ENCODE measurements at places on chromosomes 2 and 18. TPM values are rescaled to one million over a fixed set of nuclear protein-coding genes. Genes with fewer than 3 reads are reported as not detected.

Gene BOLL
- not detected for total RNA-seq

DNA sequence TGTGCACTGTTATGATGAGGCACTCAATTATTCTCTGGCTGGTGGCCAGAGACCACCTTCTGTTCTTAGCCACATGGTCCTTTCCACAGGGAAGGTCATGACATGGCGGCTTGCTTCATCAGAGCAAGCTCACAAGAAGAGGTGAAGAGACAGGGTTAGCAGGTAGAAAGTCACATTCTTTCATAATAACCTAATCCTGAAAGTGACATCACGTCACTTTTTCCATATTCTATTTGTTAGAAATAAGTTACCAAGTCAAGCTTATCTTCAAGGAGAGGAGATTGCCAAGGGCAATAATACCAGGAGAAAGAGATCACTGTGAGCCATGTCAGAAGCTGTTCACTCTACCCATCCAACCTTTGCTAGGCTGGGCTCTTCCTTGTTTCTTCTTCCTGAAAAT, 139.4 kb downstream of the OSR1 start:
- DNase-seq = no peak

Gene PMS1
- 6.3 TPM for total RNA-seq

Gene NETO1
- not detected for total RNA-seq

Gene EPB41L3
- 40.3 TPM for total RNA-seq

- no peak for DNase-seq
Measured at GRCh38 chr2:170217778-170218251, 39.9 kb downstream of the MYO3B start.

GRCh38 chr2:178523596-178524134, 43.4 kb downstream of the PLEKHA3 start:
- no peak for DNase-seq

GRCh38 chr2:27747827-27748352, 23.6 kb upstream of the MRPL33 start:
- no peak for DNase-seq

DNA sequence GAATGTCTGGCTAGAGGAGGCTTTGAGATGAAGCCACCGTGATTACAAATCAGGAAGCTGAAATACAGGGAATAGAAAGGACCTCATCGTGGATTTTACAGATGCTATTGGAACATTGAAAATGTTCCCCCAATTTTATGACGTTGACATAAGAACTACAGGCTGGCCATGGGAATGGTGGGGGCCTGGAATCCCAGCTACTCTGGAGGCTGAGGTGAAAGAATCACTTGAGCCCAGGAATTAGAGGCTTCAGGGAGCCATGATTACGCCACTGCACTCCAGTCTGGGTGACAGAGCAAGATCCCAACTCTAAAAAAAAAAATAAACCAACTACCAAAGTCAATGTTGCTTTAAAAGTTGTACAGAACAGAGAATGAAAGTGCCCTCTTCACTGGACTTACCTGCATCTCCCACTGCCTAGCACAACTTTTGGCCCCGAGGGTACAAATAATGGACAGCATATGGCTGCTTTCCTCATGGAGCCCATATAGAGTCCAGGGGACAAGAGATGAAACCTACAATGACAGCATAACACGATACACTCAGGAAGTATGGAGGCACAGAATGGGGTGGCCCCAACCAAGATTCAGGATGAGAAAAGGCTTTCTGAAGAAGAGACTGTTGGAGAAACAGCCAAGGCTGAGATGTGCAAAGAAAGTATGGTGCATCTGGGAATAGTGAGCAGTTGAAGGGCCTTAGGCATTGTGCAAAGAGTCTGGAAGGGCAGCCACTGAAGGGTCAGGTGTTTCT, 254.8 kb downstream of the MYCN start:
- DNase-seq = no peak

DNA sequence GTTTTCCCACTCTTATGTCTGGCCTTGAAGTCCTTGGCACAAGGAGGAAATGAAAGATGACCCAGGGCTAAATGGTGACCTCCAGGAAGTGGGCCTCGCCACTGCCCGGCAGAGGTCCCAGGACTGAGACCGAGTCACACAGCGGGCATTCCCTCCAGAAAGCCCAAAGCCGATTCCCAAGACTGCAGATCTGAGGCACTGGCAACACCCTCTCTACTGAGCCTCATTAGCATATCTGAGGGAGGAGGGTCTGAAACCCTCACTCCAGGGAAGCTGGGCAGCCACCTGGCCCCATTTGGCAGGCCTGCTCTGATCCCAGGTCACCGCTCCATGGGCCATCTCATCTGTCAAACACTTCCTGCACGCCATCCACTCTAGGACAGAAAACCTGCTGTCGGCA, 29.1 kb downstream of the FAM178B start:
- DNase-seq = no peak

GRCh38 chr2:133568172-133568571, at the start of gene NCKAP5:
TSS of gene NCKAP5 (minus strand) at chr2:133568463. CDS start at chr2:133517526, 50,937 bp downstream.
- DNase-seq = no peak

Gene CD302
- 19.3 TPM for total RNA-seq

- DNase-seq = peak; percentile 43
Measured at GRCh38 chr2:3519255-3520205, at the start of gene ADI1. TSS of gene ADI1 (minus strand) at chr2:3519531. CDS start at chr2:3519487, 44 bp downstream.

GRCh38 chr18:3269241-3269913, 7.4 kb downstream of the MYL12B start:
- no peak for DNase-seq

DNA sequence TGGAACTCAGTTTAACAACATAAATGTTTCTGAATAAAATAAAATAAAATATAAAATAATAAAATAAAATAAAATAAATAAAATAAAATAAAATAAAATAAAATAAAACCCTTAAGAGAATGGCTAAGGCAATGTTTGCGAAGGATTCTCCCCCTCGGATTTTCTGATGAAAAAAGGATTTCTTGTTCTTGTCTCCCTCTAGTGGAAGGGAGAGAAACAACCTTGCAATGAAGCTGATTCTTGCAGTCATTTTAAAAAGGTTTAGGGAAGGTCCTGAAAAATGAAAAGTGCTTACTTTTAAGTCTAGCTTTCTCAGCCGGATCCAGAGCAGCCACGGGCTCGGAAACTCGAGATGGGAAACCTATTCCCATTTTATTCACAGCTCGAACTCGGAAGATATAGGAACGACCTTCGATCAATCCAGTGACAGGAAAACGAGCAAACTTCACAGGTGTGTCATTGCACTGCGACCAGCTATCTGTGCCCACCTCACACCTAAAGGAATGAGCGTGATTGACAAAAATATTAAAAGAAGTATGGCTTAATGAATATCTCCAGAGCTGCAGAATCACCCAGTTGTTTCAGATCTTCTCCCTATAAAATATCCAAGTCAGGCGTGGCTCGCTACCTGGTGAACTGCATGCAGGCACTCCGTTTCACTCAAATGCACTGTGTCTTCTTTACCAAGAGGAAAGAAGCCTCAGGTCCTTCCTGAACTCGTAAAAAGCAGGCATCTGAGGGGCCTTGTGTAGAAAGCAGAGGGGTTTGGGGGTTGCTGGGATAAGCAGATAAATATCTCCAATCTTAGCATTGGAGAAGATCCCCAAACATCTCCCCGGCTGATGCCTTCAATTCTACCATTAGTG, 68.1 kb downstream of the MYOM1 start:
- no peak for DNase-seq

DNA sequence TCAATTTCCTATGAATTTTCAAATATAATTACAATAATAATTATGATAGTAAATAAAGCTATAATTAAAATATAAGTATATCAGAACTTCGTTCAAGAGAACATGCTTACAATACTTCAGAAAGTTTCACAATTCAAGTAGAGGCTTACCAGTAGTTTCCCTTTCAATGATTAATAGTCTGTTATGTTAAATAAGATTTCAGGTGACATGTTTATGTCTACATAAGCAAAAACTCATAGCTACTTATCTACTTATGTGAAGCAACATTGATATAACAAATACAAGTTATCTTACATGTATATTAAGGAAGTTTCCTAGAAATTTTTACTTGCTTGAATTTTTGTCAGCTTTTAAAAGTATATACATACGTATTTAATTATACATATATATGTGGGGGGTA, 4.5 kb upstream of the COL3A1 start:
- DNase-seq = no peak

- no peak for DNase-seq
Measured at GRCh38 chr2:127712999-127713398, 11.7 kb downstream of the SFT2D3 start.

DNA sequence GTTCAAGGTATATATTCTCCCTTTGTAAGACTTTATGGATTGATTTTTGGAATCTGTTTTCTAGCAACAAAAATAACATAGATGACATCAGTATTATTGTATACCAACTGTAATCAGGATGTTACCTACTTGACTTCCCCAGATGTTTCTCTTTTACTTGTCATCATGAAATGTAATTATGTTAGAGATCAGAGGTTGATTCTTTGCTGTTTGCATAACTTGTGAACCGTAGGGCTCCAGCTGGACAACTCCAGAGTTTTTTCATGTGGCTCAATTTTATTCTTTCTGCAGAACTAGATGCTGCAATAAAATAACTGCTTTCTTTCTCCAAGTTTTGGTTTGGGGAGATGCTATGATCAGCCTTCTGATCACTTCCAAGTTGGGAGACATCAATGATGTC, 58.1 kb downstream of the SPOPL start:
- DNase-seq = no peak

Gene RAX
- not detected for total RNA-seq

DNA sequence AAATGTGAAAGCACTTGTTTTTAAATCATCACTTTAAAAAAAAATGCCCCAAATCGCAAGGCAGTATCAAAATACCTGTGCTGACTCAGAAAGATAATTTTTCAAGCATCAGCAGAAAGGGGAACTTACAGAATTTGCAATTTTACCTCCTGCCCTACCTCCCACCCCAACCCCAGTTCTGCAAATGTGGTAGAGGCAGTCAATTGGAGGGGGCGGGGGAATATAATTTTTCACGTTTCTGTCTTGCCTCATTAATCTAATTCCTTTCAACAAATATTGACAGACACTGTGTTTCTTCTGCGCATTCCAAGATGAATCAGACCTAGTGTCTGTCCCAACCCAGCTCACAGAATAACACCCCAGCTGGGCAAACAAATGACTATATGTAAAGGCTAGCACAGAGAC, 76.8 kb downstream of the ALPK2 start:
- no peak for DNase-seq

DNA sequence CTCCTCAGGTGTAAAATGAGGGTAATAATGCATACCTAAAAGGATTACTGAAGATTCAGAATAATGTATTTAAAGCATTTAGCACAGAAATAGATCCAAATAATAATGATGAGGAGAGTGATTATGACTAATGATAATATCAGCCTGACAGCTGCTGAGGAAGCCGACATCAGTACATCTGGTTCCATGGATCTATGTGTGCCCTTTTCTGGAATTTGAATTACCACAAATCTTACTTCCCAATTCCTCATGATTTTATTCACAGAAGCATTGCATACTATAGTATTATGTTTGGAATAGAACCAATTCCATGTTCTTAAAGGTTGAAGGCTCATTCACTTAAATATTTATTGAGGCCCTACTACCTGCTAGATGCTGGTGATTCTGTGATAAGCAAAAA, 248.9 kb upstream of the THUMPD2 start:
- no peak for DNase-seq

- DNase-seq = no peak
Measured at GRCh38 chr2:190911813-190912212, 31.2 kb downstream of the GLS start.

Gene HPCAL1
- 25.4 TPM for total RNA-seq

Gene HAAO
- 0.61 TPM for total RNA-seq

- no peak for DNase-seq
Measured at GRCh38 chr2:50723286-50723938, 308.5 kb downstream of the NRXN1 start.

DNA sequence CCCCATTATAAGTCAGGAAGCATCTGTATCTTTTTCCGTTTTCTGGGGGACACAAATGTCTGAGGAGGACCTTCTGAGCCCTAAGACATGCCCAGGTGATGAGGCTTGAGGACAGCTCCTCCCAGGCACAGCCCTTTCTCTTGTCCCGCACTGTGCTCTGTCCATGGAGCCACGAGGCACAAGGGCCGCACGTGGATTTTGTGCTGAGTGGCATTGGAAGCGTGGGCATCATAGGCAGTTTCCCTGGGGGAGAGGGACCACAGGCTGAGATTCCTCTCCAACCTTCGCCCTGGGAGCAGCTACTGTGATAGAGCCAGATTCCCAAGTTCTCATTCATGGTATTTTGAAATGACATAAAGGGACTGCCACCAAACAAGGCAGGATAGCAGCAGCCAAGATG, 139.9 kb downstream of the SH3RF3 start:
- no peak for DNase-seq

DNA sequence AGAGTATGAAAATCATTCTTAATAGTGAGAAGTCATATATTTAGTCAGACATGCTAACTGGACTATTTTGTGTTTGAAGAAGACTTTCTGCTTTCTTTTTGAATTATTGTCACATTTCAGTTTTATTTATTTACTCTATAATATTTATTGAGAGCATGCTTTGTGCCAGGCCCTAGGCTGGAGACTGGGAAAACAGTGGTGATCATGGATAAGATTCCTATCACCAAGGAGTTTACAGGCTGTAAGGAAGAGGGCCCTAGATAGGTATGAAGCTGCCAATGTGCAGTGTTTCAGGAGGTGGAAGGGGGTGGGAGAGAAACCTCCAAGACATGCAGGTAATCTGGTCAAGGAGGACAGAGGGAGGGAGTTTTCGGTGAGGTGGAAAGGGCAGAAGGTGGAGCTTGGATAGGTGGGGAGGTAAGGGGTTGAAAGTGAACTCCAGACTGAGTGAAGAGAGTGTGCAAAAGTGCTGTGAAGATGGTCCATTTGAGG, 207.5 kb downstream of the ARHGAP15 start:
- no peak for DNase-seq

DNA sequence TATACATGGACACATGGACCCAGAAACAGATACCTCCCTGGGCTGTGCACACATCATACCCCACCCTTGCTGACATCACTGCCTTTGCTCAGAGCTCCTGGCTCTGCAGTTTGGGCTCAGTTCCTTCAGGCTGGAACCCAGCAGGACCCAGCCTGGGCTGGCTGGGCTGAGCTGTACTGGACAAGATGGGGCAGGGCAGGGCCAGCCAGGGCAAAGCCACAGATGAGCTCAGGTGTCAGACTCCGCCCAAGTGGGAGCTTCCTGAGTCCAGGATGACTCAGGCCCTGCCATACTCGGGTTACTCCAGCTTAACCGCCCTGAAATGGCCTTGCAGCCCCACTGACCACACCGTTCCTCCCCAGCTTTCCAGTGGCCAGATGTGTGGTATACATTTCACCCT, 284.9 kb downstream of the OSR1 start:
- no peak for DNase-seq
